Activated CD4-positive, alpha-beta T cell treated with anti-CD3 and anti-CD28 coated beads for 4 hours (primary cell): ENCODE measurements at places on chromosomes 5 and 9.

GRCh38 chr9:113886466-113886865 lies 10.4 kb downstream of the ZNF618 start:
- DNase-seq, result no peak

DNA sequence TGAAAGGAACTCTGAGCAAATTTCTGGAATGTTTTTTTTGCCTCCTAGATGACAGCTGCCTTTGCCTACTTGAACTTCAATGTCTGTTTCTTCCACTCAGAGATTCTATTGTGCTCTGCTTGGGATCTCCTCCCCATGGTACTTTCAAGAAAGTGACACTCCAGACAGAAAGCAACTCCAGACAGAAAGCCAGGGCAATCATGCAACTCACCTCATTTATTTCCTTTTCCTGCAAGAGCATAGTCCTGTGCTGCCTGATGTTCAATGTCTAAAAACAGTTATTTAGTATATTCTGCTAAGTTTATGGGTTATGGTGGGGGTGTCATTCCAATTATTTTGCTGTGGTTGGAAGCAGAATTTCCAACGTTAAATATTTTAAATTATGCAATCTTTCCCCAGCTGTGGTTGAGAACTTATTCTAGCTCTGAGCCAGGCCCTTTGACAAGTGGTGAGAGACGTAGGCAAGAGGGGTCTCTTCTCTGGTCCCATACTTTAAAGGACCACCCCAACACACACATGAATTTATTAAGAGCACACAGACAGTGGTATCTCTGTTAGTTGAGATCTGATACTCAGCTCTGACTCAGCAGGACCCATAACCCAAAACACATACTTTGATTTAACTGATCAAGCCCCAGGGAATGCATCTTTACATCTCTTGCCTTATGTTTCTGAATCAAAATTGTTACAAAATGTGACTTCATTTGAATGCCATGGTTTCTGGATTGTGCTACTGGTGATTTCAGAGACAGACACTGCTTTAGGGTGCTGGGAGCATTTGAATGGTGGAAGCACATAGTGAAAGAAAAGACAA lies 39.5 kb upstream of the MAMDC2 start:
- no peak for DNase-seq

DNA sequence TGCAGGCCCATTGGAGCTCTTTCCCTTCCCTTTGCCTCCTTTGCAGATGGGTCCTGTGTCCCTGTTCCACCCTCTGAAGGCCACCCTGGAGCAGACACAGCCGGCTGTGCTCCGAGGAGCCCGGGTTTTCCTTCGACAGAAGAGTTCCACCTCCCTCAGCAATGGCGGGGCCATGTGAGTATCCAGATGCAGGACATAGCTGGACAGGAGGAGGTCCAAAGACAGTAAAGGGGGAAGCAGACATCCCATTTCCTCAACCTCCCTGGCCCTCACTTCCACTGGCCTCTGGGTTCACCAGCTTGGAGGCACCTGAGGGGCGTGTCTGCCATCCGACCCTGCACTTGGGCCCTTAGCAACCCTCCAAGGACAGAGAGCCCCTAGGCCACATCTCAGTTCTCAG lies 237.9 kb downstream of the CACNA1B start:
- no peak for DNase-seq

DNA sequence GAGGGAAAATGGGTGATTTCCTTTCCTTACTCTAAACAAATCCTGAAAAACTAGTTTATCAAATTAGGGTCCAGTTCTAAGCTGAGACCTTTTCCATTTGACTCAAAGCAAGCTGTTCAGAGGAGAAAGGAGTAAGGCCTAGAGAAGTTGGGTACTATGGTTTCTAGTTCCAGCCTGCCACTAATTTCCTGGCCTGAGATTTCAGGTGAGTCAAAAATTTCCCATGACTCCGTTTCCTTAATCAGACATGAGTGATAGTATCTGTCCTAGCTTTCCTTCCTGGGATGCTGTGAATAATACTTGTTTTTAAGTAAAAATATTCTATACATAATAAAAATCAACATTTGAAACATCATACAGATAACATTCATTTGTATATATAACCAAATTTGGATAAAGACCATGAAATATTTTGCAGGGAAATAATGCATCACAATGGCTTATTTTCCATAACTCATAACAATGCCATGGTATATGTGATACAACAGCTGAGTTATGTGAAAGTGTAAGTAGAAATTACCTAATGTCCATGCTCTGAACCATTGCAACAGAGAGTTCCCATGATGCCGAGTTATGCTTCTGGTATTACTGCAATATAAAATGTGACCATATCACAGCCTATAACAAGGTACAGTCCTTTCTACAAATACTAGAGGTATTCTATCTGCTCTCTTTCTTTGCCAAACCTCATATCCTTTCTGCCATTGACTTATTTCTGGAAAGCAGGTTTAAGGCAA lies 142.7 kb downstream of the MLLT3 start:
- no peak for DNase-seq
